NCI-H2029 treated with DMSO at 0.1 percent for 48 hours (cell line): ENCODE measurements at places on chromosomes 2 and 18.

- DNase-seq = no peak
These were observed 238.8 kb upstream of the HDAC4 start for GRCh38 chr2:239639421-239640185.

- DNase-seq = no peak
These were observed 17.3 kb downstream of the CIB4 start for GRCh38 chr2:26623541-26624495.

GRCh38 chr2:227479865-227480475 is 8.0 kb downstream of the AGFG1 start:
- no peak for DNase-seq

DNA sequence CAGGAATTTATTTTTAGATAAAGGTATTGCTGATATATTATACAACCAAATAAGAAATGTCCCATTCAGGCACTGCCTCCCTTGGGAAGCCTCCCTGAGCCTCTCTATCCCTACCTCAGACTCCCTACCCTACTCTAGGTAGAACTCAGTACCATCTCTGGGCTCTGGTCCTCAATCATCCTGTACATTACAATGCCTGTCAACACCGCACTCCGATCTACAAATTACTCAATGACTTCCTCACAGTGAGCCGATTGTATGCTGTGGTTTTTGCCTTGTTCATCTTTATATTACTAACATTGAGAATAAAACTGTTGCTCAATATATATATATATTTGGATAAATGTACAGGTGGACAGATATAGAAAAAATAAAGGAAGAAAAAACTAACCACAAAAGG is 207.5 kb downstream of the STK39 start:
- DNase-seq = no peak

- no peak for DNase-seq
These were observed 148.3 kb downstream of the PLCL1 start for GRCh38 chr2:197952540-197953202.
